ENCODE measurements at places on chromosomes 7 and 10.

DNA sequence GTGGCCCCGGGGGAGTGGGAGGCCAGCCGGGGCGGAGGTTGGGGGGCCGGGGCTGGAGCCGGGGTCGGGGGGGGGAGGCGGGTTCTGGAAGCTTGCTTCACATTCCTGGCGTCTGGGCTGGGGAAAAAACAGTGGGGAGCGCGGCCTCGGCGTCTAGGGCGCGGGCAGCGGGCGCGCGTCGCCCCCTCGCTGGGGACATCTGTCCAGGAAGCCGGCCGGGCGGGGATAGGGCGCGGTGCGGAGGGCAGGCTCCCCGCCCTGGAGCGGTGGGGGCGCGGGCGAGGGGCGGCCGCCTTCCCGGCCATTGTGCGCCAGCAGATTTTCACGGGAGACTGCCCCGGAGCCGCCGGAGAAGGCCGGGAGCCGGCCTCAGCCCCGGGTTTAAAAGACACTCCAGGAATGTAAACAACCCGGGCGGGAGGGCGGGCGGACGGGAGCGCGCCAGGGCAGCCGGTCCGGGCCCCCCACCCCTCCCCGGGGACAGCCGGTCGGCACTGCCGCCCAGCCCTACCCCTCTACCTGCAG is 1.4 kb downstream of the ZMIZ1 start:
- DNase-seq = no peak

GRCh38 chr7:214410-215212 is 22.2 kb downstream of the FAM20C start:
- no peak for DNase-seq

- DNase-seq = no peak
These were observed 36.9 kb upstream of the EGFR start for GRCh38 chr7:54981913-54982312.

GRCh38 chr7:29192811-29193210 is 1.8 kb upstream of the CHN2 start:
- DNase-seq = no peak

- no peak for DNase-seq
These were observed 12.0 kb upstream of the MEST start for GRCh38 chr7:130479716-130480400.

DNA sequence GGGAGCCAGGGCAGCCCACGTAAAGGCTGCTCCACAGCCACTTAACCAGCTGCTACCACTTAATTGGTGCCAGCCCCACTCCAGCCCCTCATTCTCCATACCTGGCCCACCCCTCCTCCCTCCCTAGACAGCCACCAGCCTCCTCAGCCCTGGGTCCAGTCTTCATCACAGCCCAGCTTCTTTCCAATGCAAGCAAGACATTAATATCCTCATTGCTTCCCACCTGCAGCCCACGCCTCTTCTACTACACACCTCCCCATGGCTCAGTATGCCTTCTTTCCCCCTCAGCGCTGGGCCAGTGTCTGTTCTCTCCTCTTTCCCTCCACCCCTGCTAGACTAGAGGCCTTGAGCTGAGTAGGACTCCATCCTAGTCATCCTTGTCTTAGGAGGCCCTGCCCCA is 33.5 kb upstream of the UNC5B start:
- no peak for DNase-seq

DNA sequence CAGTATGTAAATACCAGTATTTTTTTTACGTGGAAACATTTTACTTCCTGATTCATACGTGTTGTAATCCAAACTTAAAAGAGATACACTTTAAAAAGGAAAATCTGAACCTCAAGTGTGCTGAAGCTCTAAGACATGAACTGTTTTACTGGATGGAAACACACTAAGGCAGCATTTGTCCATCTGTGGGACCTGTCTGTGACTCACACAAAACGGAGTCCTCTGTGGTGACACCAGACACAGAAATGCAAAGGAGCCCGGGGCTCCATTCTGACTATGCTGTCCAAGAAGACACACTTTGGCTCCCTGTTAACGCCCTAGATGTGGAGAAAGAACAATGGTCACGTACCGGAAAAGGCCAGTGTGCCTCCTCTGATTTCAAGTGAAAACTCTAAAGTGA is 23.9 kb downstream of the RNF133 start:
- no peak for DNase-seq

GRCh38 chr7:85565276-85565675 is 378.4 kb upstream of the SEMA3D start:
- DNase-seq = no peak

DNA sequence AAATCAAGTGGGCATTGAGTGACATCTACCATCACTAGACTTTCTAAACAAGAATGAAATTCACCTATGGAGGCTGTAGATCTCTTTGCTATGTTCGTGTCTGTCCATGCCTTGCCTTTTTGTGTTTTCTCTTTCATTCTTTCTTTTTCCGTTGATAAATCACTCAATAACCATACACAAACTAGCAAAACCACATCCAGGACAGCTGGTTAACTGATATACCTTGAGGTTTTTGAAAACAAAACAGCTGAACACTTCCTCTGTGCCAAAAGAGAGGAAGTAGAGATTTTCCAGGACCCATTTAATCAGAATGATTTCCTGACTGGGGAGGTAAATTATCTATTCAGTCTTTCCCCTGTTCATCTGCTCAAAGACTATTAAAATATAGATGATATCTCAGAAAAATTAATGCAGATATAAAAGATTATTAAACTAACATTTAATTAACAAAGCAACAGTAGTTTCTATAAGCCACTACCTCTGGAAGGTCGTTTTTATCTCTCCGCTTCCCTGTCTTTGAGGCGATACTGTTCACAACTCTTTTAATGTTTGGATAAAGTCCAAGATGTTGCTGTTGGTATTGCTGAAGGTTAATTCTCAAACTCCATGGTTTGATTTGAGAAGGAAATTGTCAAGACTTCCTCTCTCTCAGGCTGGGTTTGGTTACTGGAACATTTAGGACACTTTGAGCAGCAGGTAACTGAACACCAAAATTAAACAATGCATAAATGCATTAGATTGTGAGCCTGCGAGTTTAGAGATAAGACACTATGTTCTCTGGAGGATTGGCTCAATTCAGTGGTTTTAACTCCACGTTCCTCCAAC is 24.4 kb upstream of the C10orf67 start:
- no peak for DNase-seq

GRCh38 chr7:113548137-113548536 is 370.7 kb downstream of the PPP1R3A start:
- no peak for DNase-seq
